H7 (cell line): ENCODE measurements at places on chromosomes 3 and 15. TPM values are rescaled to one million over a fixed set of nuclear protein-coding genes. Genes with fewer than 3 reads are reported as not detected.

Gene CHRNA5
- 7.8 and 10.0 TPM in 2 replicates for total RNA-seq

Gene ABTB1
- total RNA-seq: 1.5 and 4.7 TPM in 2 replicates

Gene HDGFL3
- 39.0 and 68.0 TPM in 2 replicates for total RNA-seq

Gene CKMT1B
- total RNA-seq: 18.4 and 24.2 TPM in 2 replicates

Gene FETUB
- total RNA-seq: not detected in 2 replicates

Gene TTC21A
- total RNA-seq: 0.90 and 2.7 TPM in 2 replicates

Gene ARPP21
- not detected in 2 replicates for total RNA-seq

Gene EOMES
- total RNA-seq: 24.0 and 54.9 TPM in 2 replicates

Gene ST8SIA2
- total RNA-seq: 3.7 and 11.8 TPM in 2 replicates

Gene RNU5B-1
- not detected in 2 replicates for total RNA-seq

Gene ILDR1
- 1.00 and 1.1 TPM in 2 replicates for total RNA-seq

GRCh38 chr15:75031848-75032247 is 8.5 kb downstream of the PPCDC start:
- DNase-seq: no peak

- peak; percentile 84 for DNase-seq
These were observed 425 bp upstream of the FYTTD1 start for GRCh38 chr3:197749315-197749600.

GRCh38 chr3:123285066-123285465 is 83.3 kb downstream of the SEC22A start:
- DNase-seq: peak; percentile 6

DNA sequence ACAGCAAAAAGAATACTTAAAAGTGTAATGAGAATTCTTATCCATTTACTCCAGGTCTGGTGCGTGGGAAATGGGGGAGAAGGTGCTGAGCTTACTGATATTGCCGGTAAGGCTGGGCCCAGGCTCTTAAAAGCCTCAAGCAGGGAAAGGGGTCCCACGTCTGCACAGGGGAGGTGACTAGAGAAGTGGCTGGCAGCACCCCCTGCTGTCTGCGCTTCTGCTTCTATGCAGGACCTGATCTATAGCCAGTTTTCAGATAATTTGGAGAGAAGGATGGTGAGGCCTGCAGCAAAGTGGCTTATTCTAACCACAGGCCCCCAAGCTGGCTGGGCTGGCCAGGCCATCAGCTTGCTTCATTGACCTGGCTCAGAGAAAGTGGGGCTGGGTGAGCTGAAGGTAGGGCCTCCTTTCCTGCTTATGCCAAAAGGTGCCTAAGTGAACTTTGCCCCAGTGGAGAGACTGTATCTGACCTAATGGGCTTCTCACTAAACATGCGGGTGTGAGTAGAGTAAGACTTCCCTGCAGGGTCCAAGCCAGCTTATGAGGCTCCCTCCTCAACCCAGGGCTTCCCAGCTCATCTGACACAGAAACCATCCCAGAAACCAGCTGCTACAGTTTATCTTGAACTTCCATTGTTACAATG is 30.9 kb upstream of the ATP1B3 start:
- peak; percentile 38 for DNase-seq

DNA sequence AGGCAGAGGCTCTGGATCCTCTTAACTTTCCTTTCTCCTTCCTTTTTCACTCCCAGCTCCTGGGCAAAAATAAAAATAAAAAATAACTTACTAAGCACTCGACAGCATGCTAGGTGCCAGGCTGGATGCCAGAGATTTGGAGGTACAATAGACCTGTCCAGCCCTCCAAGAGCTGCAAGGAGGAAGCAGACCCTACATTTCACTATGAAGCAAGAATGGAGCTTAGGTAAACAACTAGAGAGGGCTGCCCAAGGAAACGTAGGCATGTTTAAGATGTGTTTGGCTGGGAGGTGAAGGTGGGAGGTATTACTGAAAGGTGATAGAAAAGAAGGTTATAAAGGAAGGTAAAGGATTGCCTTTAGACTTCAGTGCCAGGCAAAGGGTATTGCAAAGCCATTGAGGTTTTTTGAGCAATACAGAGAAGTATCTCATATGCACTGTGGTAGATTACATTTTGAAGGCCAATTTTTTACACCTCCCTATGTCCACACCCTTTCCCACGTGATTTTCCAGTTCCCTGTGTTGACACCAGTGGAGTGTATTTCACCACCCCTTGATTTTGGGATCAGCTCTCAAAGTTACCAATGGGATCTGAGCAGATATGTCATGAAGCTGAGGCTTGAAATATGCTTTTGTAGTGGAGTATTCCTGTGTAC is 69.1 kb downstream of the DCLK3 start:
- no peak for DNase-seq

- DNase-seq: no peak
These were observed 511.3 kb downstream of the GABRG3 start for GRCh38 chr15:27482287-27482686.

- DNase-seq: no peak
These were observed 14.9 kb downstream of the SPRED1 start for GRCh38 chr15:38267421-38268022.

- DNase-seq: no peak
These were observed 105.5 kb upstream of the IL12A start for GRCh38 chr3:159882790-159883779.

- DNase-seq: no peak
These were observed 17.7 kb downstream of the TM4SF18 start for GRCh38 chr3:149315694-149316093.

DNA sequence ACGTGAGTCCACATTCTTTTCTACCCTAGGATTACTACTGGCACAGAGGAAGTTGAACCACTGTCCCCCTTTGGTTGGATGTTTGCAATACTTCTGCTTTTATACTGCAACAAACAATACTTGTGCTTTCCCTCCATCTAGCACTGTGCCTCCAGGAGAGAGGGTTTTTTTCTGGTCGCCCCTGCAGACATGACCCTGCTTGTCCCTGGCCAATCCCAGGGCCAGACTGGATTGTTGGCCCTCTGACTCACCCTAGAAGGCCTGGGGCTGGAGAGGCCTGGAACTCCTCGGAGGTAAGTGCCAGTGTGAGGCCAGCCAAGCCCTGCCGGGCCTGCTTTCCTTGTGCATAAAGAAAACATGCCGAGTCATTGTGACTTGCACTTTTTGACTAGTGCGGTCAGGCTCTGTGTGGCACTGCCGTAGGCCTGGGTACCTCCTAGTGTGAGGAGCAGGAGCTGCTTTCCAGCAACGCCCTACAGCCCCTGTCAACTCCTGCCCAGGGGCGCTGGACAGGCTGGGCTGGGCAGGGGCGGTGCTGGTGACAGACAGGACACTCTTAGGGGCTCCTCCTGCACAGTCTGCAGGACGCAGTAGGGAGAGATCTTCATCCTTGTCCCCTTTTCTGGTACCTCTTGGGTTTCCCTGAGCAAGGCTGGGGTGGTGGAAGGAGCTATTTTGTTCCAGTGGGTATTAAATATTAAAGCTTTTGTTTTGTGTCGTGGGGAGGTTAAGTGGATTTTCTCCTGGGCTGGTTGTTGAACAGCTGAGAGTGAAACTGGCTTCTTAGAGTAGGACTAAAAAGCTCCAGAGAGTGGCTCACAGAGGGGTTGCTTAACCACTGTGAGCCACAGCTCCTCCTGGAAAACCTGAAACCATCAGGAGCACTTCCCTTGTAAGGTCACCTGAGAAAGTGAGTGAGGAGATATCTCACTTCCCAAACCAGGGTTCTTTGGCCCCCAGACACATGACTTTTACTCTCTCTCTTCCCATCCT is 14.4 kb upstream of the TKT start:
- DNase-seq: peak; percentile 82

- DNase-seq: no peak
These were observed 27.0 kb upstream of the SV2B start for GRCh38 chr15:91073077-91073476.

DNA sequence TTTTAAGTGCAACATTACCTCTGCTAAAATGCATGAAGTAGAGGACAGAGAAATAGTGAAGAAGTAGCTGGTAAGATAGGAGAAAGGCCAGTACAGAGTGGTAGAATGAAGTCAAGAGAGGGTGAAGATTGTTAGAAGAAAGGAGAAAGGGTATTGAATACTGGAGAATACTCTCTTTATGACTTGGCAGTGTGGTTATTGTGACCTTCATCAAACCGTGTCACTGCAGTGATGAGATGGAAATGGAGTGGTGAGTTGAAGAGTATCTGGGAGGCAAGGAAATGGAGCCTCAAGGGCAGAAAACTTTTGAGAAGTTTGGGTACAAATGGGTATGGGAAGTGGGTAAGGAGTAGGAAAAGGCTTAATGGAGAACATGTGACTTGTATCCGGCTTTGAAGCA is 24.7 kb downstream of the MINDY2 start:
- DNase-seq: no peak

- no peak for DNase-seq
These were observed 248.9 kb upstream of the TBL1XR1 start for GRCh38 chr3:177446165-177446601.

GRCh38 chr15:73972984-73973682 is 19.0 kb downstream of the STOML1 start:
- peak; percentile 93 for DNase-seq

DNA sequence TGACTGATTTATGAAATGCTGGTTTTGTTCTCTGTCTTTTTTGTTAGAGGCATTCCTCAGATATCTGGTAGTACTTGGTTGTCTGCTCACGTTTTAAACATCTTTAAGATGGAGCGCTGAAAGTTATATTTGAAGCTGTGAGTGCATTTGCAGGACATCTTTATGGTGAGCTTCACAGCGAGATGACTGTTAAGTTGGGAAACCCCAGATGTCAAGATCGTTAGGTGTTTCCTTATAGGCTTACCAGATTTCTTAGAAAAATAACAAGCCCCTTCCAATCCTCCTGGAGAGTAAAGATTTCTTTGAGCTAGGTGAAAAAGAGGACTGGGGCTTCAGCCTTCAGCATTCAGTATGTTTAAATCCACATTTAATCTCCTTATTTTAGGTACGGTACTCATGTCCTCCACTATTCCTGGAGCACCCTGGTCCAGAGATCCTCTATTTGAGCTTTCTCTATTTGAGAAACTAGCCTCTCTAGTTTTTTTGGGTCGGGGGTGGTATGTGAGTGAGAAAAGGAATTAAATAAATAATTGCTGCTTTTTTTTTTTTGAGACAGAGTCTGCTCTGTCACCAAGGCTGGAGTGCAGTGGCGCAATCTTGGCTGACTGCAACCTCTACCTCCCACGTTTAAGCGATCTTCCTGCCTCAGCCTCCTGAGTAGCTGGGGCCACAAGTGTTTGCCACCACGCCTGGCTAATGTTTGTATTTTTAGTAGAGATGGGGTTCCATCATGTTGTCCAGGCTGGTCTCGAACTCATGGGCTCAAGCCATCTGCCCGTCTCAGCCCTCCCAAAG is 72.3 kb downstream of the ZNF609 start:
- DNase-seq: no peak

DNA sequence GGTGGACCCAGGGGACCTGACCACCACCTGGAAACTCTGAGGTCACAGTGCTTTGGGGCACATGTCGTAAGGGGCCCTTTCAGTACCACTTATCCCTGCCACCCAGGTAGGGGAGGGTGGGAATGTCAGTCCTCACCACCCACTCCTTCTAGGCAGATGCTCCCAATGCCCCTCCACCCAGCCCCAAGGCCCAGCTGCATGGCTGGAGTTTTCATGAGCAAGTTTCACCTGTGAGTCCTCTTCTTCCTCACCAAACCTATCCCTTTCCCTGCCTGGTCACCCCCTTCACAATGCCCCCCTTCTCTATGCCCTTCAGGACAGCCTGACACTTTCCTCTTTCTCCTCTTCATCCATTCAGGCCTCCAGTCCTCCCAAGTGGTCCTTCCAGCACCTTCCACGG is 9.8 kb downstream of the FAM174B start:
- no peak for DNase-seq

GRCh38 chr15:66094331-66094730 is 159.2 kb downstream of the MEGF11 start:
- DNase-seq: no peak

GRCh38 chr3:132605374-132605792 is 8.3 kb downstream of the ACKR4 start:
- DNase-seq: no peak

DNA sequence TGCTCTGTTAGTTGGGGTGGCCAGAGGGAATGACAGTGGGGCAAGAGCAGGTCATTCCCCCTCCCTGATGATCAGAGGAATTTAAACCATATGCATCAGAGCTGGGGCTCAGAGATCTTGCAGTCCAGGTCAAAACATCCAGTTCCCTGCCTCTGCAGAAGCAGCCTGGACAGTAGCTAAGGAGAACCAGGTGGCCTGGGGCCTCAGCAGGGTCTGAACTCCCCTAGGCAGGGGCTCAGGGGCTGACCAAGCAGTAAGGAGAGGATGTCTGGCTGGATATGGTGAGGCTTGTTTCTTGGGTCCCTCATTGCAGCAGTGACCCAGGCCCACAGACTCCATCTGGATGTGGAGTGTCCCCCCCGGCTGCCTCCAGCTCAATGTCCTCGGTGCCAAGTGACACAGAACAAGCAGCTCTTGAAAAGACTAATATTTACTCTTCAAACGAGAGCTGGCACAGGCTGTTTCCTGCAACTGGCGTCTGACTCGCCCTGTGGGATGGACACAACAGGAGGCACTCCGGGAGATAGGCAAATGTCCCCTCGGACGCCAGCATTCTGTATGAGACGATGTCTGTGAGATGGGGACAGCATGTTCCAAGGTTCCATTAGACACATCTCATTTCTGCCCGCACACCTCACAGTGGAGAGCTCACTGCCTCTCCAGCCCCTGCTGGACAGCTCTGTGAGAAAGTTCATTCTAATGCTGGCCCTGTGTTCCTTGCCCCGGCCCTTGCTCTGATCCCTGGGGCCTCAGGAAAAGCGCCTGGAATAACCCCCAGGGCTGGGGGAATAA is 37.1 kb downstream of the SEC22C start:
- peak; percentile 40 for DNase-seq

- DNase-seq: no peak
These were observed 22.4 kb downstream of the HPS3 start for GRCh38 chr3:149151843-149152242.

- DNase-seq: peak; percentile 34
These were observed 107.1 kb downstream of the ATG7 start for GRCh38 chr3:11379238-11379823.

GRCh38 chr15:36755341-36756000 is 176.0 kb downstream of the CDIN1 start:
- no peak for DNase-seq

- peak; percentile 38 for DNase-seq
These were observed 725.5 kb upstream of the ARRDC4 start for GRCh38 chr15:97234851-97235610.

- DNase-seq: no peak
These were observed 262.8 kb downstream of the RORA start for GRCh38 chr15:60966316-60966715.

DNA sequence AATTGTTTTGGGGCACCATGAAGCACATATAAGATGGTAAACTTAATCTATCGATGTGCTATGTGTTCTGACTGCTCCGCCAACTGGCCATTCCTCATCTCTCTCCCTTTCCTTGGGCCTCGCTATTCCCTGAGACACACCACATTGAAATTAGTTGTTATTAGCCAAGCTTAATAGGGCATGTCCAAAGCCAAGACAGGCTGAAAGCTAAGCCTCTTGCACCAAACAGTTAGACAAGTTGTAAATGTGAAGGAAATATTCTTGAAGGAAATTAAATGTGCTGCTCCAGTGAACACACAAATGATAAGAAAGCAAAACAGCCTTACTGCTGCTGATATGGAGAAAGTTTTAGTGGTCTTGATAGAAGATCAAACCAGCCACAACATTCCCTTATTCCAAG is 39.3 kb downstream of the C2CD4A start:
- no peak for DNase-seq

GRCh38 chr3:115855911-115856310 is 232.6 kb downstream of the GAP43 start:
- DNase-seq: no peak

GRCh38 chr3:178455226-178455625 is 81.0 kb upstream of the KCNMB2 start:
- no peak for DNase-seq
